Astrocyte of the spinal cord (primary cell): ENCODE measurements at places on chromosomes 6 and 20.

DNA sequence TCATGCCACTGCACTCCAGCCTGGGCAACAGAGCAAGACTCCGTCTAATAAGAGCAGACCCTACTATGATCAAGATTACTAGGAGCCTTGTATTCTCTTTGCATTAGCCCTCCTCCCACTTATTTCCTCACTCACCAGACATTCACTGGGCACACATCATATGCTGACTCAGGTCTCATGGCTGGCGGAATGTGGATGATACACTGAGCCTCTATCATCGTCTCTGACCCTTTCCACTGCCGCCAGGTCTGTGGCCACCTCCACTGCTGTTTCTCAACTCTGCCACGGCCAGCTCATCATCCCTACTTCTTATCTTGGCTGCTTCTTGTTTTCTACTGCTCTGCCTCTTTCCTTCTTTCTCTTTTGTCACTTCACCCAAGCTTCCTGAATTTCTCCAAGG lies 161.0 kb downstream of the BACH2 start:
- peak; percentile 71 for DNase-seq

DNA sequence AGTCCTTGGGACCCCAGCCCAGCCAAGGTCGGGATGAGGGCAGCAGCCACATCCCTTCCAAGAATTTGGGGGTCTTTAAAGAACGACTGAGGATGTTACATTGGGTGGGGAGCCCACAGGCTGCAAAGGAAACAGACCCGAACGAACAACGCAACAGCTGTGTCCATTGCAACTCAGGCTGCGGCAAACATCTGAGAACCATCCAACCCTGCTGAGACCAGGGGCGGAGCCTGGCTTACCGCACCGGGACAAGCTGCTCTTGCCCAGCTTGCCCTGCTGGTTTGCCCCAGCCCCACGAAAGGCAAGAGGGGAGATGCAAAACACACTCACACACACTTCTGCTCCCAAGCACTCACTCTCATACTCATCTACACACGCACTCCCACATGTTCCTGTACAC lies 21.5 kb upstream of the TAF4 start:
- DNase-seq: no peak

- DNase-seq: peak; percentile 74
These were observed 176.1 kb downstream of the TRIM27 start for GRCh38 chr6:28747631-28748157.

DNA sequence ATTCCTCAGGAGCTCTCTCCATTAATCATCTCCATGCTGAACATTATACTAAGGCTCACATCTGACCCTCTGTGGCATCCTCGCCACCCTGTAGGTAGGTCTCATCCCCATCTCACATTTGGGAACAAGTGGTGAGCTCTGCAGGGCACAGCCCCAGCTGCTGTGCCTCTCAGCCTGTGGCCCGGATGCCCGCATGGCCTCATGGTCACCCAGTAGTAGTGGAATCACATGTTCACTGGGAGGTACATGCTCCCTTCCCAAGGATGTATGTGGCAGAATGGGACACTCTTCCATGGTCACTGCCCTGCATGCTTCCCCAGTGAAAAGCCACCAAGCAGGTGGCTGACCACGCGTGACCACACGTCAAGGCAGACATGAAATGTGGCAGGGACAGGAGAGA lies 26.3 kb upstream of the APMAP start:
- no peak for DNase-seq

DNA sequence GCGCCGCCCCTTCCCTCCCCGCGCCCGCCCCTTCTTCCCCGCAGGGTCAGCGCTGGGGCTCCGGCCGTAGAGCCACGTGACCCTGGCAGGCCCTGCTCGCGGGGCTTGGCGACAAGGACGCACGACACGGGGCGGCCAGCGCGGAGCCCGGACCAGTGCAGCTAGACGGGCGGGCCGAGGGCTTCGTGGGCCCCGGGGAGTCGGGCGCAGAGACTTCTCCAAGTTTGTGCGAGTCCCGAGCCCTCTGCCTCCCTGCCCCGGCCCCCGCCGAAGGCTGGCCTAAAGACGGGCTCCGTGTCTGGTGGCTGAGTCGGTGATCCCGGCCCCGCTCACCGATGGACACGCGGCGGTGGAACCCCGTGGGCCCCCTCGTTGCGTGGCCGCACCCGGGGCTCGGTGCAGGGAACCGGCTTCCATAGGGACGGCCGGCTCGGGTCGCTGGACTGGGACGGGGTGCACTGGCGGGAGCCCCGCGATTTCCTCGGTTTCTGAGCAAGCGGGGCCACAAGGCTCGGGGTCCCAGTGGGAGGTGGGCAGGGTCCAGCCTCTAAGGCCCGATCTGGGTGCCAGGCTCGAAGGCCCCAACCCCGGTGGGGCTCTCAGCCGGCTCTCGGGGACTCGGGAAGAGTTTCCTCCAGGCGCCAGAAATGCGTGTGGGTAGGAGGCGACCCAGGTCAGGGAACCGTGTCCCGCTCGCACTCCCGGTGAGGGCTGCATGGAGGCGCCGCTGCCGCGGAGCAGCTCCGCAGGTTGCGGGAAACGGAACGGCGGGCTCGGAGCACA lies 452 bp upstream of the GATA5 start:
- no peak for DNase-seq

DNA sequence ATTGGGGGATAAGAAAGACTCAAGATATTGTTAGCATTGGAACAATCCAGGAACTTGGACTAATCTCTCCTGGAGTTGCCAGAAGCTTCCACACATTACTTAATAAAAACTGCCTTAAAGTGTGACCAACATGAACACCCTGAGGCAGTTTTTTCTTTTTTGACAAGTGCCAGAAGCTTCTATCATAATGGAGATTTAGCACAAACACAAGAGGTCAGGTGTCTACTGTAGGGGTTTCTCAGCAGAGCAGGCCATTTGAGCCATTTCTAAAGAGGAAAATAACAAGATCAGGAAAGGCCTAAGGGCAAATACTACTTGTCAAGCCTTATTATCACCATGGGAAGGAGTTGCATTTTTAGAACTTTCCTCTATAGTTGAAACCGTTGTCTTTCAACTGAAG lies 361.5 kb downstream of the EPM2A start:
- DNase-seq: no peak

GRCh38 chr6:53573299-53573698 lies 28.4 kb upstream of the GCLC start:
- no peak for DNase-seq

DNA sequence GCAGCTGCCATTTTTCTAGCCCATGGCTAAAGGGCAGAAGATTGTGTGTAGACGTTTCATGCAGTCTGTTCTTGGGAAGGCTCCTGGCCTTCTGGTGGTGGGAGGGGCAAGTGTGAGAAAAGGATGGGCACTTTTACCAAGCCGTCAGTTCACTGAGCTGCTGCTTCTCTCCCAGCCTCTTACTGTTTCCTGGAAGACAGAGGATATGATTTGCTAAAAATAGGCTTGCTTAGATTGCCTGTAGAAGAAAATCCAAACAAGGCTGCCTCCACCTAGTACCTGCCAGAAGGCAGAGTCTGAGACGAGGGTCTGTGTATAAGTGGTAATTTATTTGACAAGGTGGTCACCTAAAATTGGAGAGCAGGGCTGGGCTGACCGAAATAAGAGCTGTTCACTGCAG lies 7.5 kb downstream of the KIZ start:
- DNase-seq: no peak

DNA sequence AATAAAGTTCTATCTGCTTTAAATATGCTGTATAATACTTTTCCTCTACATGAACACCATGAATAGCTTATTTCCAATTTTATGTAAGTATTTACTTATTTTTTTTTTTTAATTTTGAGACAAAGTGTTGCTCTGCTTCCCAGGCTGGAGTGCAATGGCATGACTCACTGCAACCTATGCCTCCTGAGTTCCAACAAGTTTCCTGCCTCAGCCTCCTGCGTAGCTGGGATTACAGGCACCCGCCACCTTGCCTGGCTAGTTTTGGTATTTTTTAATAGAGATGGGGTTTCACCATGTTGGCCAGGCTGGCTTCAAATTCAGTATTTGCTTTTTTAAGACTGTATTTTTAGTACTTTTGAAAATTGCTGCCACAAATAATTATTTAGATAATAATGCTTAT lies 1365.9 kb downstream of the GRIK2 start:
- DNase-seq: no peak

DNA sequence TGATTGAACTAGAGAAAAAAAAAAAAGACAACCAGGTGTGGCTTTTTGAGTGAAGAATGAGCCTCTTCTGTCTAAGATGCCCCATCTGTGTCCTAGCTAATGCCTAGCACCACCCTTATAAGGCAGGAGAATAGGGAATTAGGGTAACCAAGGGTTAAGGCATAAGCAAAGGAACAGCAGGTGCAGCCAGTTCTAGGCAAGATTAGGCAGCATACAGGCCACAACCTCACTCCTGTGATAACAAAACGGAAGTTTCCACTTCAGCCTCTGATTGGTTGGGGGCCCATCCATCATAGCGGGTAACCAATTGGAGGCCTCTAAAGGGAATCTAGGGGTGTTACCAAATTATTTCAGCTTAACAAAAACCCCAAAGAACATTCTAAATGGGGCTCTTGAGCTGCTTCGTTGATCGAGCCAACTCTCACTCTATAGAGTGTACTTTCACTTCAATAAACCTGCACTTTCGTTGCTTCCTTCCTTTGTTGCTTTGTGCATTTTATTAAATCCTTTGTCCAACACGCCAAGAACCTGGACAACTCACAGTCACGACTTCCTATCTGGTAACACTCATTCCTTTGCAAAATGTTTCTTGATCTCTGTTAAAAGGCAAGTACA lies 61.9 kb upstream of the TAGAP start:
- DNase-seq: peak; percentile 40

DNA sequence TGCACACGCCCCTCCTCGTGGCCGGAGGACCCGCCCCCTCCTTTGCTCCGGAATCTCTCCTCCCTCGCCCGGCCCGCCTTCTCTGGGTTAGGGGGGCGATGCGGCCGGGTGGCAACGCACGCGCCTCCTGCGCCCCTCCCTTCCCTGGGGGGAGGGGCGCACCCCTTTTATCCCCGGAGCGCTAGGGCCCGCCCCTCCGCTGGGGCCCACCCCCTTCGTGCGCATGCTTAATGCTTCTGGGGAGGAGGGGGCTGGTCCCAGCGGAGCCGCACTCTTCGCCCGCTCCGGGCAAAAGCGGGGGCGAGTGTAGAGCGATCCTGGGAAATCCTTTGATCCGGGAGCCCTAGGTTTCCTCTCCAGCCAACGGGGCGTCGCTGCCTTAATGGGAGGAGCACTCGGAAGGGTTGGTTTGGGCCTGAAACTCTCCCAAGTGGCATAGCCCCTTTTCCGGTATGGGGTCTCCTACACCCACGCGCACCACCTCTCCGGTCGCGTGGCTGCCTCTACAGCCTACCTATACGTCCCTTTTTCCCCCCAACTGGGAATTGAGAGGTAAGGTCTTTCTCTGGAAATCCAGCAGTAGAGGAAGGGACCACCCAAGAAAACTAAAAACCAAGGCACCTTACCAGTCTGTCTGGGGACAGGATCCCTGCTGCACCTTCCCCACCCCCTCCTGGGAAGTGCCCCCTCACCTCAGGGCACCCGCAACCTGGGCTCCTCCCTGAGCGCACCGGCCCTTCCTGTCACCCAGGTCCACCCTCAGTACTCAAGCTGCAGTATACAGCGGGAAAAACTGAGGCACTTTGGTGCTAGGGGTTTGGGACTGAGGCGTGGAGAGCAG lies 2.1 kb downstream of the SOX12 start:
- DNase-seq: peak; percentile 93

DNA sequence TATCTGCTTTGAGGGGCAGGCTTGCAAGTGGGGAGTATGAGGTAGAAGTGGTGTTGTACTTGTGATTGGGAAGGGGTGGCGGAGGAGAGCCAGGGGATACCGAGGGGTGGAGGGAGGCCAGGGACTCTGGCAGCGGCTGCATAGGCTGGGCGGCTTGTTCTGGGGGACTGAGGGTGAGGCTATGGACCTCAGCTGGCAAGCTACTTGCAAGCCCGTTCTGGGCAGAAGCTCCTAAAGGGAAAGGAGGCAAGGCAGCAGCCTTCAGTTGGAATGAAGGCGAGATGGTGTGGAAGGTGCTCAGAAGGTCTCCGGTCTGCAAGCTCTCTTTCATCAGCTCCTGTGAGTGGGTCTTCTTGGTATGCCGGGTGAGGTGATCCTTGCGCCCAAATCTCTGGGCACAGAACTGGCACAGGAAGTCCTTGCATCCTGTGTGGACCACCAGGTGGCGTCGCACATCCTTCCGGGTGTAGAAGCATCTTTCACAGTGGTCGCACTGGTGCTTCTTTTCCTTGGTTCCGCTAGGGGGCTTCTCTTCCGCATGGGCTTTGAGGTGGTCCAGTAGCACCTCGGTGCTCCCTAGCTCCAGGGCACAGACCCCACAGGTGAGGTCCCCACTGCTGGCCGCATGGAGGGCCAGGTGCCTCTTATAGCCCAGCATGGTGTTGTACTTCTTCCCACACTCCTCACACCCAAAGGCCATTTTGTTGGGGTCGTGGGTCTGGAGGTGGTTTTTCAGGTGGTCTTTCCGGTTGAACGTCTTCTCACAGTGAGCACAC lies 66.0 kb downstream of the PLAGL1 start:
- DNase-seq: peak; percentile 52

GRCh38 chr6:39821742-39822532 lies 29.8 kb downstream of the DAAM2 start:
- DNase-seq: no peak

GRCh38 chr20:61449916-61450315 lies 197.9 kb downstream of the CDH4 start:
- no peak for DNase-seq

GRCh38 chr20:42855896-42856295 lies 333.8 kb downstream of the PTPRT start:
- DNase-seq: no peak

- DNase-seq: no peak
These were observed 357.5 kb downstream of the ZFAND3 start for GRCh38 chr6:38176797-38177751.

DNA sequence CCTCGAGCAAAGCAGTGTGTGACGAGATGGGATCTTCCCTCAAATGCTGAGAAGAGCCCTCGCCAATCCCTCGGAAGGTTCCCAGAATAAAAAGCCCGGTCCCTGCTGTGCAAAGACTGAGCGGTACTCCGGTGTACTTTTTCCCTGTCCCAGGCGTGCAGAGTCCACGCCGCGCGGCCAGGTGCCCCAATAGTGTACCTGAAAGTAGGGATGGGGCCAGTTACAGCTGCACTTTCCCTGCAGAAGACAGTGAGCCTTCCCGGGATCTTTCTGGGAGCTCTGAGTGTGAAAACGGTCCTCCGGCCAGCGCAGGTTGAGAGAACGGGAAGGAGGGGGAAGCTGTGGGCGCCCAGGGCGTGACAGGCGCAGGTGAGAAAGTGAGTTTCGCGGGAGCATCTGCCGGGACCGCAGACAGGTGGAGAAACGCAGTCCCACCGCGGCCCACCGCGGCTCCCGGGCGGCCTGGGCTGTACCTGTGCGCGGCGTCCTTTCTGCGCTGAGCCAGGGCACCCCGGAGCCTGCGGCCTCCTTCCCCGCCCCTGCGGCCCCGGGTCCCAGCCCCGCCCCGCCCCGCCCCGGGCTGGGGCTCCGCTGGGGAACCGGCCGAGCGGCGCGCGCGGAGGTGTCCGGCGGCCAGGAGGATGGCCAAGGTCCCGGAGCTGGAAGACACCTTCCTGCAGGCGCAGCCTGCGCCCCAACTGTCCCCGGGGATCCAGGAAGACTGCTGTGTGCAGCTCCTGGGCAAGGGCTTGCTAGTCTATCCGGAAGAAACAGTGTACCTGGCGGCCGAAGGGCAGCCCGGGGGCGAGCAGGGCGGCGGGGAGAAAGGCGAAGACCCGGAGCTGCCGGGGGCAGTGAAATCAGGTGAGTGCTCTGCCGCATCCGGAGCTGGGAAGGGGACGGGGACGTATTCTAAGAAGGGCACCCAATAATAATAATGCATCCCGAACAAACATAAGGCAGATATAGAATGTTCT lies at the start of gene RFX6:
RFX6 (plus strand) TSS at position 608 of the 977 bp plus-strand sequence; CDS start at position 642, 34 bp downstream.
- DNase-seq: no peak
